ENCODE measurements at places on chromosomes 1 and 21. TPM values are rescaled to one million over a fixed set of nuclear protein-coding genes. Genes with fewer than 3 reads are reported as not detected.

Gene ESPN
- 33.4 TPM for total RNA-seq

Gene MTARC2
- 3.0 TPM for total RNA-seq

- ATAC-seq: no peak
Measured at GRCh38 chr21:42701706-42702456, 48.5 kb downstream of the PDE9A start.

DNA sequence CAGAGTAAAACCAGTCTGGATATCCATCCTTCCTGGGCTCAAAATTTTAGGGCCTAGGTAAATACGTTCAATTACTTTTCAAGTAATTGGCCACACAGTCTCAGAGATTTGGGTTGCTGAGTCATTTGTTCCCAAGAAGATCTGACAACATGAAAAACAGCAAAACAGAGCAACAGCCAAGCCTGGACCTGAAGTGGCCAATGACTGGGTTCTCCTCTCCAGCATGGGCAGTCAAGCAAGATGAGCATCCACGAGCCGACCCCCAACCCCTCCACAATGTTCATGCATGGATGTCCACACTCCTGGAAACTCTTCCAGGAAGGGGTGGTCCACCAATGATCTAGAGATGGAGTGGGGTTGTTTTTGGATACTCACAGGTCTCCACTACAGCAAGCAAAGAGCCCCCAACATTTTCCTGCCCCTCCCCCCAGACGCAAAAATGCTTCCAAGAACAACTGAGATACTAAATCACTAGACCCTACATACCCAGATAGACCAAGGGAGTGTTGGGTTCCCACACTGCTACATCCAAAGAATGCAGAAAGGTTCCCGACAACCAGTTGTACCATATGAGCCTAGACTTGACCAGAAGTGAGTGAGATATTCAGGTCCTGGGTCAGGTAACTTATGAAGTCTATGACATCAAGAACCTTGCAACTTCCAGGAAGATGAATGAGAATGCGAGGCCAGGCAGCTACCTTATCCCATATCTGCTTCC, 73.0 kb downstream of the CD46 start:
- no peak for ATAC-seq

DNA sequence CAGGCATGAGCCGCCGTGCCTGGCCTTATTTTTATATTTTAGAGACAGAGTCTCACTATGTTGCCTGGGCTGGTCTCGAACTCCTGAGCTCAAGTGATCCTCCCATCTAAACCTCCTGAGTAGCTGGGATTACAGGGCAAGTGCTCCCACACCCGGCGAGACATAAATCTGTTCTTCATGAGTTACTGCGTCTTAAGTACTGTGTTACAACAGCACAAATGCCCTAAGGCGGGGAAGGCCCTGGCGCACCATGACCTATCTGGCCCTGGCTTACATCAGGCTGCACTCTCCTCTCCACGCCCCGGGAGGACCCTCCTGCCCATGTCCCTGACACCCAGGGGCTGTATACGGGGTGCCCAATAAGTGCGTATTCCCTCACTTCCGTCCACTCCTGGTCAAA, 4.3 kb downstream of the GPR153 start:
- ATAC-seq: no peak

DNA sequence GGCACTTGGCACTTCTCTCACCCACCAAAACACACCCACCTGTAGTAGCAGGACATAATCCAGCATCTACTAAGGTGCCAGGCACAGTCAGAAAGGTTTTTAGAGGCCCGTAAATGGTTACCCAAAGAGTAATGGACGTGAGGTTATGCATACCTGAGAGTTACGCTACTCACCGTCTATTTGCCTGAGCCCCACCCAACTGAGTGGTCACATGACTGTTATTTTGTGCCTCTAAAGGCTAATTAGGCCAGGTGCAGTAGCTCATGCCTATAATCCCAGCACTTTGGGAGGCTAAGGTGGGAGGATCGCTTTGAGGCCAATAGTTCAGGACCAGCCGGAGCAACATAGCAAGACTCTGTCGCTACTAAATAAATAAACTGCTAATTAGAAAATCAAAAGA, 11.0 kb downstream of the LMX1A start:
- ATAC-seq: no peak

DNA sequence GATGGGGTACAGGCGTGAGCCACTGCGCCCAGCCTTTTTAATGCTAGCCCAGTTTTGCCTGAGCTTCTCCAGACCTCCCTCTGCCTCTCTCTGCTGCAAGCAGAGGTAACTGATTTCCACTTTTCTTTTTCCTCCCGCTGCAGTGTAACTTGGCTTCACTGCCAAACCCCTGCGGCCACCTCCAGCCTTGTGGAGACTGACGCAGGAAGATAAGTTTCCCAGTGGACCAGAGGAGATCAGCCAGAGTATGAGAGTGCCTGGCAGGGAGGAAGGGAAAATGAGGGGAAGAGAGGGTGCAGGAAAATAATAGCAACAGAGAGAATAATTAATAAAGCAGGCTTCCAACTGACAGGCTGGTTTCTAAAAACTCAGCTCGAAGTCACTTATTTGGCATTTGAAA, 143.7 kb downstream of the PCNX2 start:
- ATAC-seq: no peak

DNA sequence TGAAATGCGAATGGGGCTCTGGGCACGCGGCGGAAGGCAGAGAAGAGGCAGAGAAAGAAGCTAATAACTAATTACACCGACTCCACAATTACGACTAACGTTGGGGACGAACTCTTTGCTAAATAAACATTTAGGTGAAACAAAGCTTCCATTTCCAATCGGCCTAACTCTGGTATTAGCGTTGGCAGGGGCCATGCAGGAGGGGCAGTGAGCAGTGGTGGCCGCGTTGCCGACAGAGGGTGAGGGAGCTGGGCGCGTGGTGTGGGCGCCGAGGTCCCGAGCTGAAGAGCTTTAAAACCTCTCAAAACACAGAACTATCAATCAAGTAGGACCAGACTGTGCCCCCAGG, 553 bp upstream of the NDUFV3 start:
- no peak for ATAC-seq

- no peak for ATAC-seq
Measured at GRCh38 chr1:40637470-40638007, 27.9 kb downstream of the RIMS3 start.

All from esophagus mucosa (tissue), 1 donor.